CD4-positive, alpha-beta T cell treated with Interleukin-4 for 1 hour (primary cell): ENCODE measurements at places on chromosomes 11 and 22.
A peak's percentile ranks its signal among the peaks of the same experiment; 100 is the strongest.

- DNase-seq = no peak
Observed at GRCh38 chr11:92702805-92703448, 266.5 kb upstream of the MTNR1B start.

DNA sequence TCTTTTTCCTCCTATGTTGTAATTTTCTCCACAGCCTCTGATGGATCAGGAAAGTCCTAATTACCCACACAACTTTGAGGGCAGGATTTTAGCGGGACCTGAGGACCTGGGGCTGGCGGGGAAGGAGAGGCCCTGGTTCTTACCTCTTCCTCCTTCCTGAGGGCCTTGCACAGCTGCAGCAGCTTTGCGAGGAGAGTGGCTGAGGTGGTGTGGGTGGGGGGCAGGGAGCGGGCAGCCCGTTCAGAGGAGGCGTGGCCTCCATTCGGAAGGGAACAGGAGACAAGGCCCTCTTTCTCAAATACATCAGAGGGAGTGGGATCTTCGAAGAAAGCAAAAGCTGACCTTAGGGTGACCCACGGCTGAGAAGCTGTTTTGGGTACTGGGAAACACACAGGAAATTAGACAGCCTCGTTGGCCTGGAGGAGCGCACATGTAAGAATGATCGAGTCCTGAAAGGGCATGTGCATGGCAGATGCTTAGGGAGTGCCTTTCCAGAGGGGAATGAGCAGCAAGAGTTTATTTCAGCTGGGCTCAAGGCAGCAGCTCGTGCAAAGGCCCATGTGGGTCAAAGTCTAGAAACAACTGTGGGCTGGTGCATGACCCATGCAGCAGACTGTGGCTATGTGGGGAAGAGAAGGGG is 76.6 kb upstream of the NARS2 start:
- DNase-seq = no peak

- no peak for DNase-seq
Observed at GRCh38 chr11:14118072-14118471, 155.5 kb downstream of the SPON1 start.

GRCh38 chr11:1694064-1694845 is 2.7 kb upstream of the KRTAP5-6 start:
- DNase-seq = peak; percentile 76

- peak; percentile 71 for DNase-seq
Observed at GRCh38 chr11:121466063-121466794, 13.5 kb upstream of the SORL1-AS1 start.

GRCh38 chr11:33089776-33090175 is 50.4 kb downstream of the TCP11L1 start:
- DNase-seq = no peak

GRCh38 chr22:39518996-39519680 is 1.2 kb upstream of the ATF4 start:
- no peak for DNase-seq

- DNase-seq = no peak
Observed at GRCh38 chr11:32529994-32530588, 53.5 kb upstream of the EIF3M start.
